ENCODE measurements at places on chromosomes 11 and 22. TPM values are rescaled to one million over a fixed set of nuclear protein-coding genes. Genes with fewer than 3 reads are reported as not detected.

Gene CNGA4
- total RNA-seq, result 0.07 TPM

Gene SLC5A4
- not detected for total RNA-seq

Gene FAT3
- 0.59 TPM for total RNA-seq

Gene SMIM35
- total RNA-seq, result not detected

Gene FAM111B
- total RNA-seq, result 7.7 TPM

Gene TSPAN18
- 3.5 TPM for total RNA-seq

Gene OR52H1
- total RNA-seq, result not detected

Gene OR51I2
- not detected for total RNA-seq

Gene CDCA5
- total RNA-seq, result 62.0 TPM

Gene OR51B2
- not detected for total RNA-seq

Gene TPCN2
- 10.1 TPM for total RNA-seq

Gene BAIAP2L2
- 5.1 TPM for total RNA-seq

Gene RASGRP2
- 1.1 TPM for total RNA-seq

Gene WEE1
- total RNA-seq, result 19.7 TPM

Gene PGA5
- total RNA-seq, result not detected

Gene ATL3
- total RNA-seq, result 34.0 TPM

Gene IGLL5
- total RNA-seq, result not detected

Gene ROBO3
- total RNA-seq, result 2.7 TPM

Gene BATF2
- 0.64 TPM for total RNA-seq

Gene CDC42EP1
- 25.8 TPM for total RNA-seq

Gene MS4A7
- total RNA-seq, result not detected

Gene HEPN1
- total RNA-seq, result not detected

Gene SCGB2A2
- total RNA-seq, result not detected

Gene PATE4
- not detected for total RNA-seq

Gene APOL6
- total RNA-seq, result 1.4 TPM

Gene BEST1
- total RNA-seq, result 3.0 TPM

Gene IL18
- 107 TPM for total RNA-seq

Gene CD3D
- total RNA-seq, result not detected

Gene VSIG10L2
- total RNA-seq, result not detected

Gene PARVG
- not detected for total RNA-seq

Gene OR6T1
- total RNA-seq, result not detected

Gene IL10RA
- 0.07 TPM for total RNA-seq

Gene NPTXR
- 9.1 TPM for total RNA-seq

Gene ASCC2
- total RNA-seq, result 24.7 TPM

Gene PDE2A
- total RNA-seq, result 1.2 TPM

Gene RAC2
- 0.43 TPM for total RNA-seq

Gene CASP1
- 0.20 TPM for total RNA-seq

Gene RGL4
- not detected for total RNA-seq

Gene ANKK1
- not detected for total RNA-seq

Gene POLR2F
- 130 TPM for total RNA-seq

Gene PGR
- not detected for total RNA-seq

Gene ZBTB16
- 0.23 TPM for total RNA-seq

Gene MS4A14
- not detected for total RNA-seq

Gene RBM4
- 135 TPM for total RNA-seq

Gene MFNG
- total RNA-seq, result 2.5 TPM

Gene C22orf15
- not detected for total RNA-seq

Gene PLAAT5
- not detected for total RNA-seq

Gene MEI1
- total RNA-seq, result not detected

Gene GAL
- total RNA-seq, result 17.0 TPM

Gene RAB36
- 7.4 TPM for total RNA-seq

Gene SLCO2B1
- total RNA-seq, result 4.5 TPM

Gene TMX2
- 155 TPM for total RNA-seq

Gene CHRDL2
- 2.9 TPM for total RNA-seq

Gene BTG4
- total RNA-seq, result not detected

Gene MRPL17
- total RNA-seq, result 96.8 TPM

Gene PRRG4
- total RNA-seq, result 1.8 TPM

Gene KCTD14
- total RNA-seq, result 2.0 TPM

Gene PLA2G3
- not detected for total RNA-seq

Gene LMO1
- total RNA-seq, result 2.6 TPM
